ENCODE measurements at places on chromosomes 2 and 18.

DNA sequence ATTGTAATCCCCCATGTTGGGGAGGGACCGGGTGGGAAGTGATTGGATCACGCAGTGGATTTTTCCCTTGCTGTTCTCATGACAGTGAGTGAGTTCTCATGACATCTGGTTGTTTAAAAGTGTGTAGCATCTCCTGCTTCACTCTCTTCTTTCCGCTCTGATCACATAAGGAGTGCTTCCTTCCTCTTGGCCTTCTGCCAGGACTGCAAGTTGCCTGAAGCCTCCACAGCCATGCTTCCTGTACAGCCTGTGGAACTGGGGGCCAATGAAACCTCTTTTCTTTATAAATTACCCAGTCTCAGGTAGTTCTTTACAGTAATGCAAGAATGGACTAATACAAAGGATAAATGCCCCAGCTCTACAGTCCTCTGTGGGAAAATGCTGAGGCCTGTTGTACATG, 437.5 kb upstream of the NXPH2 start:
- DNase-seq, result no peak

GRCh38 chr2:183010112-183010511, 28.1 kb downstream of the NCKAP1 start:
- peak; percentile 15 for DNase-seq

DNA sequence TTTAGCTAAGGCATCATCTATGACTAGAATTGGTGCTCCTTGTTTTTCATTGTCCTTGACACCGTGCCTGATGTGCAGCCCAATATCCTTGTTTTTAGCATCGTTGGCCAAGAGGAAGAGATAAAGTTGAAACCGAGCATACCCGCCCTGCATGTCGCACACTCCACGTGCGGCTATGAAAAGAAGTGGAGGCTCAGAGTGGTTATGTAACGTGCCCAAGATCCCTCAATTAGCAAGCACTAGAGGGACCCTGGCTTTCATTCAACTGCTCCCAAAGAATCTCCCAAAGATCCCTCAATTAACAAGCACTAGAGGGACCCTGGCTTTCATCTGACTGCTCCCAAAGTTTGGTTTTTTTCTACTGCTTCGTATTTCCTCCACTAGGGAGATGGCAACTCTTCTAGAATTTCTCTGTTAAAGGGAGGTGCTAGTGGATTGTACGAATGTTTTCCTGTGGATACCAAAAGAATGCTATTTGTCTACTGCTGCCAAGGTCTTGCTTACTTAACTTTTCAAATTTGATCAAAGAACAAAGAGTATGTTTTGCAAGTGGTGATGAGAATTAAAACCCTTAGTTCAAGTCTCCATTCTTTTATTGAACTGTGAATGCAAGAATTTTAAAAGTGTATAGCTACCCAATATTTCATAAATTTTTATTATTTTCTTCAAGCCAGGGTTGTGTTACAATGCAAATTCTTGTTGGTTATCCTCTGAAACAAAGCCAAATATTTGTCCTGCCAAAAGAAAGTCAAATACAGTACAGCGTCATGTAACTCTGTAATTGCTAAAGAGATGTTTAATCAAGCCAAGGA, 92.1 kb downstream of the AOX1 start:
- no peak for DNase-seq

DNA sequence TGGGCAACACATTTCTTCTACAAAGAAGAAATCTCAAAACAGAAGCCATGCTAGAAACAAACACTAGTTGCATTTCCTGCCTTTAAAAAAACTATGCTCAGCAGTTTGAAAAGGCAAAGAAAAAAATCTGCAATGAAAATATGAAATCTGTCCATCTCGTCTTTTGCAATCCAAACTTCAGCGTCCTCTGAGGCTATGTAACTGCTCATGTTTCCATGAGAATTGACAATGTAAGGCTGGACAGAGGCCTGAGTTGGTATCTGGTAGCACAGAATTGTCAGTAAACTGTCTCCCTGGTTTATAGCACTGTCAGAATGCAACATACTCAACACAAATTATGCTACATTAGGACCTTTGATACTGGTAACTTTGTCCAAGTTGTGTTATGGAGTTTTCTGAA, 429.9 kb downstream of the ARHGAP15 start:
- no peak for DNase-seq

GRCh38 chr2:111946294-111947114, 48.1 kb downstream of the MERTK start:
- DNase-seq, result peak; percentile 54

- no peak for DNase-seq
These were observed 19.2 kb upstream of the SLC8A1 start for GRCh38 chr2:40470822-40471813.

Data from D341Med (cell line).